GM10248 (cell line): ENCODE measurements at places on chromosomes 4 and X.
A peak's percentile ranks its signal among the peaks of the same experiment; 100 is the strongest.

DNA sequence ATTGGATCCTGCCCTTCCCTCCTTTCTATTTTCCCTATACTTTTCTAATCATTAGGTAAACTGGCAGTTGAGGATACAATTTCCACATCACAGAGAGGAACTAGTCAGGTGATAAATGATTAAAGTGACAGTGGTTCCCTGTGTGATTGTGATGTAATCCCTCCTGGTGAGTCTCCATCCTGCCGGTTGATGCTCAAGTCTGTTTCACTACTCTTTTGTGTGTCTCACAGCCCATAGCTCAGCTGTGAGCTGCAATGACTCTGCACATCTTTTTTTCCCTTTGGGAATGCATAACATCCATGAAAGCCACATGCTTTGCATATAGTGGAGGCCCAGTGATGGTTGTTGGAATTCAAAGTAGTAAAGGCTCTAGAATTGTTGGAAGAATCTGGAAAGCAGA, 60.4 kb downstream of the CCNI start:
- DNase-seq: no peak

- no peak for DNase-seq
Observed at GRCh38 chr4:29002151-29002550, 1718.0 kb upstream of the PCDH7 start.

- no peak for DNase-seq
Observed at GRCh38 chrX:14357314-14357713, 172.0 kb upstream of the GLRA2 start.

GRCh38 chr4:140152751-140153418, 1.1 kb downstream of the MAML3 start:
- DNase-seq: peak; percentile 20

DNA sequence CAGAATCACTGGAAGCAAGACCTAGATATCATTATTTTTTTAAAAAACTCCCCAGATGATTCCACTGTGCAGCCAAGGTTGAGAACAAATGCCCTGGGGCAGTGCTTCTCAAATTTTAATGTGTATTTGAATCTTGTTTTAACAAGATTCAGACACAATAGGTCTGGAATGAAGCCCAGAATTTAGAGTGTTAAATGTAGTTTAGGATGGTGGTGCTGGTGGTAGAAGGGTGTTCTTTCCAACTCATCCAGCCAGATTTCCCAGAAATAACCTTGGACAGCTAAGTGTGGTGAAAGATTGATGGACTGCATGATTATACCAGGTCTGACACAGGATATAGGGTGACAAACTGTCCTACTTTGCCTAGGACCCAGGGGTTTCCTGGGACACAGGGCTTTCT, 120.1 kb upstream of the MED14 start:
- DNase-seq: no peak

DNA sequence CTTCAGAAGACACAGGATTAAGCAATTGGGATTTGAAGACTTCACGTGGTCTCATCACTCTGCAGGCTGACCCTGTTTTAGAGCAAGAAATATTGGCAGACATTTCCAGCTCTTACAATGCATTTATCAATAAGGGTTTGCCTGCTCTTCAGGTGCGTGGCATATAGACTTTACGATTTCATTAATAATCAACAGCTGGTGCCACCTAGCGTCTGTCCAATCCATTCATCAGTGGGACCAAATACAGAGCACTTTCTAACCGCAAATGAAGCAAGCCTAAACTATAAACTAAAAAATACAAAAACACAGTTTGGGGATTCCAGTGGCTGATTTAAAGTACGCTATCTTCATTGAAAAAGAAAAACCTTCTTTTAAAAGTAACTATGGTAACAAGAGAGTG, 125.4 kb upstream of the DMD start:
- DNase-seq: no peak

- DNase-seq: no peak
Observed at GRCh38 chr4:34720571-34720970, 1523.7 kb downstream of the ARAP2 start.

DNA sequence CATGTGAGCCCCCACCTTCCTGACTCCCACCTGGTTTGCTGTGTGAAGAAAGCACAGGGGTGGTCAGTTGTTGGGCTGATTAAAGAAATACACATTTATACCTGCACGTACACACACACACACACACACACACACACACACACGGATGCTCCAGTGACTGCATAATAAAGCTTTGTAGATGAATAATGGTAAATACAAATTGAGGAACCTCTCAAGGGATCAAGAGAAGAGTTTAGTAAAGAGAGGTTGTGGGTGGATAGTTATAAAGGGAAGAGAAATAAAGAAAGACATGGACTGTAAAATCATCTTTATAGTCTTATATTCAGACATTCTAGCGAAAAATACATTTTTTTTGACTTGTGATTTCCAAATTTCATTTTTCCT, 144.1 kb downstream of the MGST2 start:
- DNase-seq: no peak

GRCh38 chrX:41381685-41382084, 47.7 kb downstream of the DDX3X start:
- DNase-seq: no peak

DNA sequence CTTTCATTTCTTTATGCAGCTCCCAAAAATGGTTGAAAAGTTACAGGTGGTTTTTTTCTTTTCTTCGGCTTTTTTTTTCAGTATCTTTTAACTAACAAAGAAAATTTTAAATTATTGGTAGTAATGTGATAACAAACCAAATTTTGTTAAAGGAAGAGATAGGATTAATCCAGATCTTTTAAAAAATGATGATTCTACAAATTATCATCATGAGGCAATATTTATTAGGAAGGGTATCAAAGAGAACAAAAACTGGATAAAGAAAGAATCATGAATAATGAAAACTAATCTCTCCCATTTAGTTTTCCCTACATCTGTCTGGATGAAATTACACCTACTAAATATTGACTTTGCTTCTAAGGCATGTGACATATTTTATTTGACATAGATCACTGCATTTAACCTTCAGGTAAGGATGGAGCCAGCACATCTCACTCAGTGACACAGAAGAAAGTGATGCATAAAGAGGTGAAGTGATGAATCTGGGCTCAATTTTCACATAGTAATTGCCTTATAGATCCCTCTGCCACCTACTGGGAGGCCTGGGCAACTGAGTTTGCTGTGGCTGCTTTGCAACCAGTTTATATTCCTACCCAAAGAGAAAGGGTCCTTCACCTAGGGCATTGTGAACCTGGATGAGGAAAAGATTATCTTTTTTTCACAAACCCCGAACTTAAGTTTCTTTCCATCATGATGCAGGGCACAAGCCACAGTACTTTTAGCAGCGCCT, 155.6 kb downstream of the HNRNPD start:
- no peak for DNase-seq

DNA sequence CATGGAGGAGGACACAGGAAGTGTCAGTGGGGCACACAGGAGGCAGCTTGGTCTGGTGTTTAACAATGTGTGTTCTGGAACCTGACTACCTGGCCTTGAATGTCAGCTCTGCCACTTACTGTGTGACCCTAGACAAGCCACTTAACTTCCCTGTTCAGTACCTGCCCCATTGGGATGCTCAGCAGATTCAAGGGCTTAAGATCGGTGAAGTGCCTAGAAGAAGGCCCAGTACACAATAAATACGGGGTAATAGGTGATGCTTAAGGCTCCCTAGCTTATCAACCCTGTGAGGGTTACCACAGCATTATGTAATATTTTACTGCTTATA, 1.6 kb upstream of the CHIC2 start:
- DNase-seq: no peak

DNA sequence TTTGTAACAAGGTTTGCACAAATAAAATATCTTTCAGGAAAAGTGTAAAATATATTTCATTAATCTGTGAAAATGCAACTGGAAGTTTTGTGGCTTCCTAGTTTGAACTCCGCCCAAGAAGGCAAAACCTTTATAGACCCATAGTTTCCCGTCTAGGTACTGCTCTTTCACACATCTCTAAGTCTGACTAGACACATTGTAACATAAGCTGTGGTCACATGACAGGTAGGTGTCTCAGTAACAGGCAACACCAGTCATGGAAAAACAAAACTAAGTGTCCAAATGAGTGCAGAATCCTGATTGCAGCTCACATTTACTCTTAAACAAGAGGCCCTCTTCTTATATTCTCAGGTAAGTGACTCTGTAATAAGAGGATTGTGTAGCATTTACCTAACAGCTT, 55.6 kb downstream of the SNCA start:
- DNase-seq: no peak
